Lung microvascular endothelial cell (primary cell): ENCODE measurements at places on chromosomes 2 and 18.

DNA sequence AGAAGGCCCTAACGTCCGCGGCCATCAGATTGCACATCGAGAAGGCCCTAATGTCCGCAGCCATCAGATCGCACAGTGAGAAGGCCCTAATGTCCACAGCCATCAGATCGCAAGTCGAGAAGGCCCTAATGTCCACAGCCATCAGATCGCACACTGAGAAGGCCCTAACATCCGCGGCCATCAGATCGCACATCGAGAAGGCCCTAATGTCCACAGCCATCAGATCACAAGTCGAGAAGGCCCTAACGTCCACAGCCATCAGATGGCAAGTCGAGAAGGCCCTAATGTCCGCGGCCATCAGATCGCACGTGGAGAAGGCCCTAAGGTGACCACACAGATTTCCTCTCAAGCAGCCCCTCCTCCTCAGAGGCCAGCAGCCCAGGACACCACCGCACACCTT is 193.2 kb upstream of the PXDN start:
- DNase-seq, result no peak

GRCh38 chr2:27212626-27213471 is 781 bp upstream of the SLC5A6 start:
- no peak for DNase-seq

DNA sequence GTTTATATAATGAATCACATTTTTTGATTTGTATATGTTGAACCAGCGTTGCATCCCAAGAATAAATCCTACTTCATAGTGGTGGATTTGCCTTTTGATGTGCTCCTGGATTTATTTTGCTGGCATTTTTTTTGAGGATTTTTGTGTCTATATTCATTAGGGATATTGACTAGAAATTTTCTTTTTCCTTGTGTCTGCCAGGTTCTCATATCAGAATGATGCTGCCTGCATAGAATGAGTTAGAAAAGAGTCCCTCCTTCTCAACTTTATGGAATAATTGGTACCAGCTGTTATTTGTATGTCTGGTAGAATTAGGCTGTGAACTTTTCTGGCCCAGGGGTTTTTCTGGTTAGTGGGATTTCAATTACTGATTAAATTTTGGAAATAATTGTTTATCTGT is 457.4 kb upstream of the DSEL start:
- DNase-seq, result no peak

- no peak for DNase-seq
Observed at GRCh38 chr18:7608174-7608550, 41.0 kb downstream of the PTPRM start.

DNA sequence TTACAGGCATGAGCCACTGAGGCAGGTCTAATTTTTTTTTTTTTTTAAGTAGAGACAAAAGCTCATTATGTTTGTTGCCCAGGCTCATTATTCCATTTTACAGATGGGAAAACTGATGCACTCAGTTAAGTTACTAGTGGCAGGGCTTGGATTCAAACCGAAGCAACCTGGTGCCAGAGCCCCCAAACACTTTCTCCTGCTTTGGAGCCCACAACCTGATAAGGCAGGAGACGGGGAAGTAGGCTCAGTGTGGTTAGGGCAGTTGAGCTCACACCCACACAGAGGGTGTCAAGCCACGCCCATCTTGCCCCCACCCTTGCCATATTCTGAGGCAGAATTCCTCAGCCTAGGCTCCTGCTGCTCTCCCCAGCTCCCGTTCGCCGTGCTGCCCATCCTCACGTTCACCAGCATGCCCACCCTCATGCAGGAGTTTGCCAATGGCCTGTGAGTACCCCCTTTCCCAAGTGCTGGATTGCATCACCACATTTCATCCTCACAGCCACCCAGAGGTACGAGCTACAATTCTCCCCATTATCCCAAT is 5.8 kb upstream of the CTDSP1 start:
- DNase-seq, result no peak

- peak; percentile 10 for DNase-seq
Observed at GRCh38 chr2:28234807-28235206, 157.9 kb upstream of the FOSL2 start.

GRCh38 chr2:61671561-61672315 is 133.6 kb upstream of the XPO1 start:
- no peak for DNase-seq

- no peak for DNase-seq
Observed at GRCh38 chr18:36298126-36298741, 721 bp downstream of the FHOD3 start.

GRCh38 chr2:221254299-221254698 is 317.8 kb downstream of the EPHA4 start:
- DNase-seq, result no peak

DNA sequence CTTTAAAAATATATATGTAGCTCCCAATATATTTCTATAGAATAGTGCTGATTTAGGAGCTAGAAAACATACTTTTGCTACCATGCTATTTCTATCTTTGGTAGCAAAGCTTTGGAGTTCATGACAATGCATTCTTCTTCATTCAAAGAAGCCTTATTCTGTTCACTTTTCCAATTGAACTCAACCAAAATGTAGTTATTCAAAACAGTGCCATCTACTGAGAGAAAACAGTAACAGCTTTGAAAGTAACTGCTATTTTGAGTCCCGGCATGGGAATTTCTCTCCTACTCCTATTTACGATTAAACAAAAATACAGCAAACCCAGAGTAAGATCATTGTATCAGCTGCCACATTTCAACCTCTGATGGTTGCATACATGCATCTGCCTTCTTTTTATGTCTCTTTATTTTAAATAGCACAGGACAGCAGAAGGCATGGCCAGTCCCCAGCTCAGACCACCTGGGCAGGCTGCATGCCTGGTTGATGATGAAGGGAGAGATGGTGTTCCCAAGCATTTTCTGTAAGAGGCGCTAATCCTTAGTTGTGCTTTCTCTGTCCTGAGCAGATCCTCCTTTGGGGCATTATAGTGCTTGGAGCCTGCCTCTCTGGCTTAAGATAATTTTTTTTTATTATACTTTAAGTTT is 69.7 kb upstream of the SULT1C3 start:
- peak; percentile 27 for DNase-seq

DNA sequence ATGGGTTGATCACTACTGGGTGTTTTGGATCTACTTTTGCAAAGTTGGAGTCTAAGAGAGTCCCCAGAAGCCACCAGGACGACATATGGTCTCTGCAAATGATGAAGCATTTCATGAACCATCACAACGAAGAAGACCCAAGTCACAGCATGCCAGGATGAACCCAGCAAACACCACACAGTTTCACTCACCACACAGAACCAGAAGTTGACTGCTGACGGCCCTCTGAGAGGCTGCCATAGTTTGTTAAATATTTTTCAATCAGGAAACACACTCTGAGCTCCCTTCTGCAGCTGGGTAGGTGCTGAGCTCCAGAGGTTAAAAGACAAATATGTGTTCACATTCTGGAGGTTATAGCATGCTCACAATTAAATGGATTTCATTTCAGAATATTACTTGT is 271.4 kb downstream of the DCDC2C start:
- DNase-seq, result no peak

GRCh38 chr18:393574-393957 is 106.9 kb downstream of the COLEC12 start:
- no peak for DNase-seq

- DNase-seq, result no peak
Observed at GRCh38 chr2:170218931-170219330, 41.0 kb downstream of the MYO3B start.

DNA sequence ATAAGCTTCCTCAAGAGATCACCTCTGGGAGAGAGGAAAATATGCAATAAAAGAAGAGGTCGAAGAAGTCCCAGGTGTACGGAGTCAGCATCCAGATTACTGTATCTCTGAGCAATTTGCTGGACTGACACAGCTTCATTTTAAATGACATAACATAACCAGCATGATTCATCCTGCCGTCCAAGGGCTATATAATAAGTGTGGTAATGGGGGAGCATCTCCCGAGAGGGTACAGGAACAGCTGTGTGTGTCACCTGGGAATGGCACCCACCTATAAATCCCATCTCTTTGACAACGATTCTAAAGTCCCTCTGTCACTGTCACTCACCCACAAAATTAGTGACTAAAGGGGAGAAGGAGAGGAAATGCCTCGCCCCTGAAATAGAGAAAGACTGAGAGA is 19.3 kb upstream of the FZD7 start:
- DNase-seq, result no peak

DNA sequence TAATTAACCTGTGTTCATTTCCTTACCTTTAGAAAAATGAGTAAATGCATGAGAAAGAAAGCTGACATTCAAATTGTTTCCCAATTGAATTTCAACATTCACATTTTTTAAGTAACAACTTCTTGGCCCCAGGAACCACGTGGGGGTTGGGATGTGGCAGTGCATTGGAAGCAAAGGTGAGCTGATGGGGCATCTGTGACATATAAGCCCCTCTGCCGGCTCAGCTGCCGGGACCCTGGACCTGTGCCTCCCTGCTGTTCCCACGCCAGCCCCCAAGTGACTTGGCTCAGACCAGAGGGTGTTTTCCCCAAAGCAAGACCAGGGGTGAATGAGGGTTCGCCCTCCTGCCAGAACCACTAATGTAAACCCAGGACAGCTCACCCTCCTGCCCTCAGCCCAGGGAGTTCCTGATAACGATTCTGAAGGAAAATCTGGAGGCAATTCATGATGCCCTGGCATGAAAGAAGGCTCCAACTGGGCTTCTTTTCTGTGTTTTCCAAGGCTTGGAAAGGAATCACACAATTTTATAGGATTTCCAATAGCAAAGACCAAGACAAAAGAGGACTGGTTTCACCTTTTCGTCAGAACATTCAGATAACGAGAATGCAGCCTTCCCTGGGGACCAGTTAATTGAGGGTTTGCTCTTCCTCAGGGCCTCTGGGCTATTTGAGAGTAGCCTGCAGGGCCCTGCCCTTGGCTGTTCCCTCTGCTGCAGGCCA is 193.2 kb upstream of the TWIST2 start:
- no peak for DNase-seq

DNA sequence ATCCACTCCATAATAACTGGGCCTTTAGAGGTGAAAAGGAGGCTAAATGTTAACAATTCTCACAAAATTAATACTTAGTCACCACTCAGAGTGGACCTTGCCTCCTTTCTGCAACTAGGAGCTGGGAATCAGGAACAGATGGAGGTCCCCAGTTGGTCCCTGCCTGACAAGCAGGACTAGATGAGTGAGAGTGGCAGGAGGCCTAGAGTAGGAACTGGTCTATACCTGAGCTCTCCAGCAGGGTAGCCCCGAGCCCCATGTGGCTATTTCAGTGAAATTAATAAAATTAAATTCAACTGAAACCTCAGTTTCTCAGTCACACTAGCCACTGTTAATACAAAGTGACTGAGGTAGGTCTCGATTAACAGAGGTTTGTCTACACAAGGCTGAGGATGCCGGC is 150.5 kb downstream of the MYO5B start:
- DNase-seq, result no peak

- no peak for DNase-seq
Observed at GRCh38 chr2:25903216-25903776, 25.0 kb upstream of the ASXL2 start.

GRCh38 chr2:233828546-233829192 is 25.7 kb downstream of the HJURP start:
- DNase-seq, result no peak

DNA sequence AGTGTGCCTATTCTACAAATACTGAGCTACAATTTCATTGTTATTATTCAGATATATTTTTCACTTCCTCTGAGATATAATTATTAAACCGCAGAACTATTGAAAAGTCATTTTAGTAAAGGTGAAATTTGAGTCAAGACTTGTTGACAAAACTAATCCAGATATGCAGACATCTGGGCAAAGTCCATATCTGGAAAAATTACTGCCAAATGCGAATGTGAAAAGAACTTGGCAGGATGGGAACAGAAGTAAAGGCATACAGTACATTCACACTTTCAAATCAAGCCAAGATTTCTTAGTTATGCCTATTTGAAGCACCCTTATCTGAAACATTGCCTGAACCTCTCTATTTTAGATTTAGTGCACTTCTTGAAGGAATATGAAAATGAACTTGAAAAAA is 923.6 kb downstream of the CCDC85A start:
- no peak for DNase-seq

DNA sequence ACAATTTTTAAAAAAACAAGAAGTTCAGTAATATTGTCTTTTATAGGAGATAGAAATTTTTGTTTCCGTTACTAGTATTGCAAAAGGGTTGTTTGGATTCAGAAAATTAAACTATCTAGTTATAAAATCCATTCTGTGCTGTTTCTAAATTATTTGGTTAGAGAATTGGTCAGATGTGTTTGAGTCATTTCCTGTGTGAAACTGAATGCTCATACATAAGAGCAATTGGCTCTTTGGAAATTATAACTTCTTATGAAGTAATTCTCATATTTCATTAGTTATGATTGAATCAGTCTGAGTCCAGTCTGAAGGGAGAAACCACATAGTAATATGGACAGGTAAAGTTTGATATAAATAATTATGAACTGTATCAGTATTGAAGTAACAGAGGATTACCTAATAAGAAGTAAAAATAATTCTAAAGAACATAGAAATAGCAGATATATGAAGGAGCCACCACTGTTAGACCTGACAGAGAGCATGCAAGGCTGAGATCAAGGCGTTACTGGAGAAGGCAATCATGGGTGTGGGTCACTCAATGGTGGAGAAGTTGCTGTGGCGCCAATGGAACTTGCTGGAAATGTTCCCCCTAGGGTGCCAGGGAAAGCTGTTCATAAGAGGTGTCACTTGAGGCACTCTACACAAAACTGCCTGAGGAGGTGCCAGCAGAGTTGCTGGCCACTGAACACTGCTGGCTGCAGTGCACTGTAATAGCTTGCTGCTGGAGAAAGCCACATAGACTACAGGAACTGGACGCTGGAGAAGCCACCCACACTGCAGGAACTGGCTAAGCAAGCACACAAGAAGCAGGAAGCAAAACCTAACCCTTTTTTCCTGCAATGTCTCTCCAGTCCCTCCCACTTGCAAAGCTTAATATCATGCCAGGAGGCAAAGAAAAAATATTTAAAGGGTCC is 18.0 kb upstream of the FAP start:
- DNase-seq, result peak; percentile 80

GRCh38 chr2:150060341-150060740 is 427.1 kb downstream of the RND3 start:
- no peak for DNase-seq

DNA sequence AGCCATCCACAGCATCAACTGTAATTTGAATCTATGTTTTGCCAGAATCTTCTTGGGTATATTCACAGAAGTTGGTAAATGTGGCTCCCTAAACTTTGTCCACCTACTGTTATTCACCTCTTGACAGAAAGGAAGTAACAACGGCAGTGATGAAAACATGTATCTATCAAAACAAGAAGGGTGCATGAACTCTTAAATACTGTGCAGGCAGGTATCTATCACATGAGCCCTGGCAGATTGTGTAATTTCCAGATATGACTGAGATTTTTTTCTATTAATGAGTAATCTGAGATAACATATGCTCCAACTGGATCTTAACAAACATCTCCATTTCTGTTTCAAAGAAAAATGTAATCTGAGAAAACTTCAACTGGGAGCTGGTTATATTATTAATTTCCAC is 36.6 kb downstream of the SFT2D3 start:
- no peak for DNase-seq

- DNase-seq, result no peak
Observed at GRCh38 chr2:130981667-130982066, 111.6 kb downstream of the FAM168B start.

DNA sequence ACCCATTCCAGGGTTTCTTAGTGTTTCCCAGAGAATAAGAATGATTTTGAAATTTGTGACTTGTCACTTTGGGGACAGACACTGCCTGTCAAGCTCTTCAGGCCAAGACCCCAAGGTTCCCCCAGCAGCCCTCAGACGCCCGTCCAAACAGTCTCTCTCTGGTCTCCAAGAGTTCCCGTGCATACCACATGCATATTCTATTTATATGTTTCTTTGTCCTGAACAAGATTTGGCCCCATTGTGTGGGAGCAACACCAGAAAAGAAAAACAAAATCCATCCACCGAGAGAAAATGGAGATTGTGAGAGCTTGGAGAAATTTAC is 52.2 kb upstream of the CTAGE1 start:
- DNase-seq, result no peak

- no peak for DNase-seq
Observed at GRCh38 chr18:52992041-52992440, 652.0 kb downstream of the DCC start.
